ENCODE measurements at places on chromosomes 6 and 20. TPM values are rescaled to one million over a fixed set of nuclear protein-coding genes. Genes with fewer than 3 reads are reported as not detected.

Gene LRP11
- total RNA-seq, result 35.3 TPM

Gene TFB1M
- total RNA-seq, result 23.8 TPM

DNA sequence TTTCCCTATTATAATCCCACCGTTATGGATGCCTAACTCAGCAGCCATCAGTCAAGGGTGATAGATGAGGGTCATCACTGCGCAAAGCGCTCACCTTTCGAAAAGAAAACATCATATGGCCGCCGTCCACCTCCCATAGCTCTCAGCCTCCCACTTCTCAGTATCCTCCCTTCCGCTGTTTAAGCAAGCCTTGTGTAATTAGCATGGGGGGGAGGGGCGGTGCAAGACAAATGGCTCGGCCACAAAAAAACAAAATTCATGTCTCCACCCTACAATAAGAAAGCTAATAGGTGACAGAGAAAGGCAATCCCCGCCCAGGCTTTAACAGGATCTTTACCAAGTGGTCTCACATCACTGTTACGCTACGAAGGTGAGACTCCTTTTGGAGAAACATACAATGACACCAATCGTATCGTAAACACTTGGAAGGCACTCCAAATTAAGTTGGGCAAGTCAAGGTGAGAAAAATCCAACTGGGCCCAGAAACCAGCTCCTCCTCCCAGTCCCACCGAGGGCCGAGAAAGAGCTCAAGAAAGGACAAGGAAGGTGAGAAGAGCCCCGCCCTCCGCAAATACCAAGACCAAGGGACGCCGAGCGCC is 645 bp downstream of the DDX39B start:
- peak; percentile 84 for DNase-seq

- DNase-seq, result no peak
These were observed 87.0 kb upstream of the MAN1A1 start for GRCh38 chr6:119436583-119436982.

Gene ABHD16B
- total RNA-seq, result not detected

DNA sequence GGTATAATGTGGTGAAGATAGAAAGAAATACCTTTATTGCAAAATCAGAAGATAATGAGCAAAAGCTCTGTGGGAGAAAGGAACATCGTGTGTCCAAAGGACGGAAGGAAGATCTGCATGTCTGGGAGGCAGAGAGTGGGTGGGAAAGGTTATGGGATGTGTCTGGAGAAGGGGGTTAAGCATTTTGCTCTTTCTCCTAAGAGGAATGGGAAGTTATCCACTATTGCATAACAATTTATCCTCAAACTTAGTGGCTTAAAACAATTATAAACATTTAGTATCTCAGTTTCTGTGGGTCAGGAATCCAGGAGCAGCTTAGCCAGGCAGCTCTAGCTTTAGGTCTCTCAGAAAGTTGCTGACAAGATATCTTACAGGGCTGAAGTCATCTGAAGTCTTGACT is 229.1 kb upstream of the CITED2 start:
- no peak for DNase-seq

Measured in aorta (tissue), 5 donors.